Activated CD4-positive, alpha-beta memory T cell treated with anti-CD3 and anti-CD28 coated beads for 36 hours (primary cell): ENCODE measurements at places on chromosomes 6 and 20.

DNA sequence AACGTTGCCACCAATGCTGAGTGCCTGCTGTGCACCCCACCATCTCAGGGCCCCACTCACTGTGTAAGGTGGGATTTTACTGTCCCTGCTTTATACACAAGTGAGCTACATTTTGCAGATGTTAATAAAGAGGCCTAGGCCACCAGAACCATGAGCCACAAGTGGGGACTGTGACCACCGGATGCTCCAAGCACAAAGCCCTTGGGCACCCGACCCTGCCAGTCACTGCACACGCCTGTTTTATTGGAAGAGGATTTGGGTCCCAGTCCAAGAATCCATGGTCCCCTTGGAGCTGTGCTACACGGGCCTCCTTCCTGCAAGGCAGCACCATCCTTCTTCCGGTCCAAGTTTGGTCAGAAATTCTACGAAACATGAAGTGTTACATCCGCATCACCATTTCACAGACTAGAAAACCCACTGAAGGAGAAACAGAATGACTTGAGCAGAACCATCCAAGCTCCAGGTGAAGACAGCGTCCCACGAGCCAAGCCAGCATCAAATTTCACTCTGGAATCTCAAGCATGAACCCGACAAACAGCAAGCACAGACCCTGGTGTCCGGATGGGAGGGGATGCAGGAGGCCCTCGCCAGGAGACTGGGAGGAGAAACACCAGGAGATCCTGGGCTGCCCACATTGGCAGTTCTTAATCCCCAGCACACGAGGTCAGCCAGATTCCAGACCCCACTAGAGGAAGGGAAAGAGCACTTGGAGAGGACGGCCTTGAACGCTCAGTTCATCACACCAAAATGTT is 226.9 kb downstream of the DLL1 start:
- H3K27ac ChIP-seq = no peak overlapping the region
- no peaks in the 10 kb centered on the region for H3K36me3 ChIP-seq
- no peak overlapping the region for H3K4me3 ChIP-seq
- no peaks in the 10 kb centered on the region for H3K27me3 ChIP-seq
- DNase-seq = no peak
- no peaks in the 10 kb centered on the region for H3K4me1 ChIP-seq

DNA sequence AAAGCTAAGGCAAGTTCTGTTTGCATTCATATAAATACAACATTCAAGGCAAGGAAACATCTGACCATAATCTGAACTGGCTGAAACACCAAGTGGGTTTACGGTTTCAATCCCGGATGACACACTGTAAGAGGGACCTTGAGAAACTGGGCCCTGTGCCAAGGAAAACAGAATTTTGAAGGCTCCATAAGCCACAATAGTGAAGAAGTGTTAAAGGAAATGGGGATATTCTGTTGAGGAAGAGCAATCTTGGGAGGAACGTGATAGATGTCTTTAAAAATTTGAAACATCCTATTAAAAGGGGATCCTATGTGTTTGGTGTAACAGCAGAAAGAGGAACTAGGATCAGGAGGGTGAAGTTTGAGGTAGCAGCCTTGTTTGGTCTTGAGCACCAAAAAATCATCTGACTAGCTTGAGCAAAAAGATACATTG is 82.4 kb upstream of the TAB2 start:
- H3K36me3 ChIP-seq = peaks cover 17% of the 10 kb centered on the region
- no peak overlapping the region for H3K4me3 ChIP-seq
- no peak for DNase-seq
- peaks cover 53% of the 10 kb centered on the region for H3K4me1 ChIP-seq
- H3K27ac ChIP-seq = peak overlapping the region; percentile 91
- no peaks in the 10 kb centered on the region for H3K27me3 ChIP-seq

- H3K36me3 ChIP-seq = peaks cover 11% of the 10 kb centered on the region
- no peak overlapping the region for H3K4me3 ChIP-seq
- H3K27ac ChIP-seq = no peak overlapping the region
- H3K4me1 ChIP-seq = peaks cover 7% of the 10 kb centered on the region
Observed at GRCh38 chr6:88763160-88763559, 200.3 kb downstream of the RNGTT start.

GRCh38 chr20:31856516-31856915 is 11.1 kb upstream of the FOXS1 start:
- peaks cover 12% of the 10 kb centered on the region for H3K27me3 ChIP-seq
- H3K4me1 ChIP-seq = peaks cover 4% of the 10 kb centered on the region
- H3K4me3 ChIP-seq = no peak overlapping the region
- H3K27ac ChIP-seq = no peak overlapping the region
- DNase-seq = no peak

DNA sequence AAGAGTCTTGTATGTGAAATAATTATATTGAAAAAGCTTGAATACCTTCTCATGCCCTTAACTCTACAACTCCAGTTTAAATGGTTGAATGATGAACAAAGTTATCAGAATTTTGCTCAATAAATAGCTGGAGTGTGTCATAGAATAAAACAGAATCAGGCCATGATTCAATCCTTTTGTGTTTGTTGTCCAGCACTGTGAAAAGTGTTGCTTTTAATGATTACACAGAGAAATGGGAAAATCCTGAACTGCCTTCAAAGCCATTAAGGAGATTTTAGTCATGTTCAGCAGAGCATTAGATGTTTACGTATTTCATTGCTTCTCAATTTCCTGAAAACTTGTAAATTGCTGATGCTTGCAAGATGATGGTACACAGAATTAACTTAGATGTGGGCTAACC is 262.9 kb upstream of the BTBD3 start:
- DNase-seq = no peak
- no peak overlapping the region for H3K4me3 ChIP-seq
- no peaks in the 10 kb centered on the region for H3K4me1 ChIP-seq
- no peak overlapping the region for H3K27ac ChIP-seq
- H3K36me3 ChIP-seq = no peaks in the 10 kb centered on the region
- no peaks in the 10 kb centered on the region for H3K27me3 ChIP-seq

DNA sequence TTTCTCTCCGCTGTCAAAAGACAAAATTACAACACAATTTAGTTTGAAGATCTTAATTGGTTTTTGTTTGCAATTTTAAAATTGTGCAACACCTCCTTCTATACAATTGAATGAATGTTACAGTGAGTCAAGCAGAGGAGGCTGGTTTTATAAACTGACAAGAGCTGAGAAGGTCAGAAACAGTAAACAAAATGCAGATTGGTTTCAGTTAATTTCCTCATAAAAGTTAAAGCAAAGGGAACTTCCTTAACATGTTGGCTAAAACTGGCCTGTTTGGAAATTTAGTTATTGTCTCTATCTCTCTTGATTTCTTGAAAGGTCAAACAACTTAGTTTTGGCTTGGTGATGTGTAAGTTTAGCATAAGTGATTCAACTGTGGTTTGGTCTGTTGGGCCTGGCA is 22.2 kb downstream of the KHDC1L start:
- no peaks in the 10 kb centered on the region for H3K27me3 ChIP-seq
- no peaks in the 10 kb centered on the region for H3K36me3 ChIP-seq
- no peaks in the 10 kb centered on the region for H3K4me1 ChIP-seq
- H3K4me3 ChIP-seq = no peak overlapping the region

DNA sequence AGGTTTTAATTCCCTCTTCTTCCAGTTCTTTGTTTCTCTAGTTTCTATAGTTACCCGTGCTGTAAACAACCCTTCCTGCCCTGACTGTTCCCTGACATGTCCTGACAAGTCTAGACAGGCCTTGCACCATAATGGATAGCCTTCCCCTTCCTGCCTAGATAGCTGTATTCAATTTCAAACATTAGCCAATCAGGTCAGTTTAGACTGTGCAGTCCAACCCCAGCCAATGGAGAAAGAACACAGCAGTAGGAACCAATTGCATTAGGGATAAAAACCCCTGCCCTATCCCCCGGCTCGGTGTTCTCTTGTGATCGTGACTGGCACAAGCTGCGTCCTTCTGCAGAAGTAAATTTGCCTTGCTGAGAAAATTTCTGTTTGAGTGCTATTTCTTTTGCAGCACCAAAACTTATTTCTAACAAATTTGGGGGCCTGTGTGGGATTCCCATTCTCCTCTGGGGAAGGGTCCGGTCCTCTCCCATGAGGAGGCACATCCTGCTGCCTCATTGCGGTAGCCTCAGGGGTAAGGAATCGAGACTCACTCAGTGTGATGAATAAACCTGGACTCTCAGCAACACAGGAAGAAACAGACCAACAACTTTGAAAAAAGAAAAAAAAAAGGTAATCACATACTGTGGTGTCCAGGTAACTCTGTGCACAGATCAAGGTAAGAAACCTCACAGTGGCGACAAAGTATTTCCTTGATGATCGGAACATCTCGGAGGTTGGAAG is 248.7 kb upstream of the ECI2 start:
- no peaks in the 10 kb centered on the region for H3K4me1 ChIP-seq
- peaks cover 12% of the 10 kb centered on the region for H3K27me3 ChIP-seq
- H3K4me3 ChIP-seq = no peak overlapping the region
- DNase-seq = no peak

GRCh38 chr6:88705601-88706000 is 257.8 kb downstream of the RNGTT start:
- H3K27me3 ChIP-seq = no peaks in the 10 kb centered on the region
- H3K36me3 ChIP-seq = peaks cover 7% of the 10 kb centered on the region
- H3K27ac ChIP-seq = no peak overlapping the region
- H3K4me3 ChIP-seq = no peak overlapping the region
- no peak for DNase-seq
- H3K4me1 ChIP-seq = peaks cover 12% of the 10 kb centered on the region

DNA sequence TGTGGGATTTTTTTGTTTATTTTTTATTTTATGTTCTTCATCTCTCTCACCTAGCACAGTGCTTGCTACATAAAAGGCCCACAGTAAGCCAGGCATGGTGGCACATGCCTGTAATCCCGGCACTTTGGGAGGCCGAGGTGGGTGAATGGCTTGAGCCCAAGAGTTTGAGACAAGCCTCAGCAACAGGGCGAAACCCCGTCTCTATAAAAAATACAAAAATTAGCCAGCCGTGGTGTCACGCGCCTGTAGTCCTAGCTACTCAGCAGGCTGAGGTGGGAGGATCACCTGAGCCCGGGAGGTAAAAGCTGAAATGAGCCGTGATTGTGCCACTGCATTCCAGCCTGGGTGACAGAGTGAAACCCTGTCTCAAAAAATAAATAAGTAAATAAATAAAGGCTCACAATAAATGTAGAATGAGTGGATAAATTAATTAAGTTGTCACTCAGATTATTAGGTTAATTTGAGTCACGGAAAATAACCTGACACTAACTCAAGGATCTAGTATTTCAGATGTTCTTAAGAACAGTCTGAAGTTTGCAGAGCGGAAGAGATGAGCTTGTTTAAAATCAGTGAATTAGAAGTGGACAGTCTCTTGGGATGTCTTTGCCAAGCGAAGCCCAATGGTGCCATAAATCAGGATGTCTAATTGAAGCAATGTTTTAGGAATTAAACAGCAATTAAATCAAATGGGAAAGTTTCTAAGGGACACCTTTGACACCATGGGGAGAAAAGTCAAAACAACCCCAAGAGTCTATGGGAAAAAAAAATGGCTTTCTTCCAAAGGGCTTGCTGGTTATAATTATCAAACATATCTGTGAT is 214.4 kb downstream of the ZNF217 start:
- H3K36me3 ChIP-seq = peaks cover 5% of the 10 kb centered on the region
- no peaks in the 10 kb centered on the region for H3K4me1 ChIP-seq
- no peak for DNase-seq
- H3K27me3 ChIP-seq = no peaks in the 10 kb centered on the region
- H3K4me3 ChIP-seq = no peak overlapping the region
- no peak overlapping the region for H3K27ac ChIP-seq
